ENCODE measurements at places on chromosomes 13 and 19.

GRCh38 chr19:1605236-1606137, at the start of gene UQCR11:
UQCR11 (minus strand) TSS chr19:1605462; CDS start chr19:1605409, 53 bp downstream.
- peak; percentile 96 for DNase-seq

- no peak for DNase-seq
Measured at GRCh38 chr13:88651531-88651930, 980.4 kb downstream of the SLITRK5 start.

GRCh38 chr19:49924004-49924880, 4.8 kb upstream of the ATF5 start:
- DNase-seq, result peak; percentile 52

DNA sequence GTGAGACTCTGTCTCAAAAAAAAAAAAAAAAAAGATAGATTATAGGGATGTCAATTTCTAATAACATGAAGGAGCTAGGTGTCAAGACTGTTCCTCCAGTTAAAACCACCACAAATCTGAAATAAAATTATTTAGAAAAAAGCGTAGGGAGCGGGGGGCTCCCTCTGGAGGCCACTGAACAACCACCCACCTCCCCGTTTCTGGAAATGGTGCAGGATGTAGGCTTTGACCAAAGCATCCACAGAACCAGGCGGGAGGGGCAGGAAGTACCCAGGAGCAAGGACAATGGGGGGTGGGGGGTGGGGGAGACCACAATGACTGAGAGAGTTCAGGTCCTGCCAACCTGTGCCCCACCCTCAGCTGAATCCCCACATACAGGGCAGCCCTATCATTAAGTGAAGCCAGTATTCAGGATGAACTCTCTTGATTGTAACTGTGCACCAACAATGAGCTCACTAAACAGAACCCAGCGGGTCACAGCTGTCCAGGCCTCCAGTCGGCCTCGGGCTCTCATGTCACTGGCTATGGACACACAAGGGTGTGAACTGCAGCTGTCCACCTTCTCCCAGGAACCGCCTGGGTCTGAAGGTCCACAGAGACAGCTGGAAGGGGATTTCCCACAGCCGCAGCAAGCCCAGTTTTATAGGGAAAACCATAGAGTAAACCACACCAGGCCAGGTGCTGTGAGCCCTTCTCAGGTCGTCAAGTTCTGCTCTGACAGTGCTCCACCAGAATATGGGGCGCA, 6.6 kb downstream of the ZSCAN18 start:
- DNase-seq, result no peak

GRCh38 chr19:38555200-38555599, 62.6 kb downstream of the MAP4K1 start:
- no peak for DNase-seq

- peak; percentile 21 for DNase-seq
Measured at GRCh38 chr19:11736696-11737095, 2.0 kb downstream of the ZNF823 start.

DNA sequence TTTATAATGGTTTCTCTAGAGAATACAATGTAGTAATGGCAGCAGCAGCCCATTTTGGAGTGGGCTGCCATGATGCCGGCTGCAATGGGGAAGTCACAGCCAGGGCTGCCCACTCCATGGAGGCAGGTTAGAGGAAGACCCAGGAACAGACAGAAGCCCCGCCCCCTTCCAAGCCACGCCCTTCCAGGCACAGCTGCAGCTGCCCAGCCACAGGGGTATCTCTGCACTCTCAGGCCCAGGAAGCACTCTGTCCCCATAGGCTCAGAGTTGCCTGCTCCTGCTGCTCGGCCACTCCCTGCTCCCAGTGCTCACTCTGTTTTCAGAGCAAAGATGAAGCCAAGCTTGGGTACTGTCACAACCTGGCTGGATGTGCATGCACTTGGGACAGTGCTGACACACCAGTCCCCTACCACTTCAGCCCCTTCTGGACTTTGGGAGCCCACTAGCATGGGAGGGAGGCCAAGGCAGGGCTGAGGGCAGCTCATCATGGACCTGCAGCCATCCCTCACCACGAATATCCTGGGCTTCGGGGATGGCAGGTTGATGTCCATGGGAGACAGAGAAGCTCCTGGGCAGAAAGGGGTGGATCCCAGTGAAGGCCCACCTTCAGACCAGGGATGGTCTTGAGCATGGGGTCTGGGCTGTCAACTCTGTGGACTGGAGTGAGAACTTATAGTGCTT, 1224.2 kb downstream of the SLITRK5 start:
- DNase-seq, result no peak

DNA sequence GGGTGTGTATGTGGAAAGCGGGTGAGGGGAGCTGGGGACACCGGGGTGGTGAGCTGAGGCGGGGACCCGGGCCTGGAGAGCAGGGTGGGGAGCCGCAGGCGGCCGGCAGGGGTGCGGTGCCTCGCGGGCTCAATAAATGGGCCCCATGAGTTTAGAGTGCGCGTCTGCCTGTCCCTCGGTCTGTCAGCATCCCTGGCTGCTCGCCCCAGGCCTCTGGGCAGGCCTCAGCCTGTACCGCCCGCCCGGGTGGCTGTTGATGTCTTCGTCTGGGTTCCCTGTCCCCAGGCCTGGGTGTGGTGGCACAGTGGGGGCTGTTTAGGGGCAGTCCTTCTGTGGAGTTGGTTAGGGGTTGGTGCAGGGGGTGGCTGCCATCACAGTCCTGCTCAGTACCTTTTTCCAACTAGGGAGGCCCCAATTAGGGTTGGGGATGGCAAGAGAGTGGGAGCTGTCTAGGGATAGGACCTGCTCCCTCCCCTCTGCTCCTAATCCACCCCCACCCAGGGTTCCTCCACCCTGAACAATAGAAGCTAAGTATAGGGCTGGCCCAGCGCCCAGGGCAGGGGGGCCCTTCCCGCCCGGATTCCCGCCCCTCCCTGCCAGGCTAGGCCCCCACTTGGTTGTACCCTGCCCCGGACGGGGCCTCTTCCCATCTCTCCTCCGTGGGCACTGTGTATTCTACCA, 12.2 kb downstream of the CIC start:
- DNase-seq, result peak; percentile 40

DNA sequence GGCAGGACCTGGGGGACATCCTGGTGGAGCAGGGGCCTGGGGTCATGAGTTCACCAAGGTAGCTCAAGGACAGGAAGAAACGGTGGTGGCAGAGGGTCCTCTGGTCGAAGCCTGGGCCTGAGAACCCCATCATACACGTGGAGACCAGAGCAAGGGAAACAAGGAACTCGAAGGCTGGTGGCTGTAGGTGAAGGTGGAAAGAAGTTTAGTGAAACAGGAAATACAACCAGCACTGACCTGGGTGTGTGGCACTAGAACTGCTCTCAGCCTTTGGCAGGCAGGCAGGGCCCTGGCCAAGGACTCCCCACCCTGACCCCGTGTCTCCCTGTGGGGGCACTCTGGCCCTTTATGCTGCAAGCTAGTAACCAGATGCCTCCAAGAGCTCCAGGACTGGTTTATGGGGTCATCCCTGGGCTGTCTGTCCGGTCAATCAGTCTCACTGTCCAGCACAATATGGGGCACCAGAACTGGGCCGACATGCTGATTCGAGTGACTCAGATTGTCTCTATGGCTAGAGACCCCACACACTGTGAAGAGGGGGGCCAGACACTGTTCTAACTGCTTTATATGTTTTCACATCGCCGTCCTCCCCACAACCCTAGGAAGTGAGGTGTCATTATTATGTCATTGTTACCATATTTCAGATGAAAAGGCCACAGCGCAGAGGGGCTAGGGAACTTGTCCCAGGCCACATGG, 3.8 kb downstream of the COX6B2 start:
- DNase-seq, result no peak

DNA sequence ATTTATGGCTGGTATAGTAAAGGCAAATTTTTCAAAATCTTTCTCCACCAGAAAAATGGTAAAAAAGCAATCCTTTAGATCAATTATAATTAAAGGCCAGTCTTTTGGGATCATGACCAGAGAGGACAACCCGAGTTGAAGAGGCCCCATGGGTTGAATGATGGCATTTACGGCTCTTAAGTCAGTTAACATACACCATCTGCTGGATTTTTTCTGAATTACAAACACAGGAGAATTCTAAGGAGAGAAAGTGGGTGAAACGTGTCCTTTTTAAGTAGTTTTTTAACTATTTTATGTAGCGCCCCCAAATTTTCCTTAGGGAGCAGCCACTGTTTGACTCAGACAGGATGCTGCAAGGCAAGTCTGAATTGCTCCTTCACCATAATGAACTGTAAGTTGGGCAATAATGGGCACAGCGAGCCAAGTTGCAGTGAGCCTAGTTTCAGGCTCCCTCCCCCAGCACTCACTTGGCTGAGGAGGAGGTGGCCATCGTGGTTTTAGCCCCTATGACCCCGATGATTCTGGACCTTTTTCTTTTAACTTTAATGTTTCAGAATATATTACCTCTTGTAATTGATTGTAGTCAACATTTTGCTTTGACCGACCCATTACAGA, 13.6 kb upstream of the ZNF611 start:
- DNase-seq, result peak; percentile 13
